AG10803 (cell line): ENCODE measurements at places on chromosomes 1 and 21.
A peak's percentile ranks its signal among the peaks of the same experiment; 100 is the strongest.

- DNase-seq = no peak
Measured at GRCh38 chr1:37073854-37074379, 39.6 kb upstream of the GRIK3 start.

GRCh38 chr21:32163386-32163785 is 115.5 kb downstream of the MIS18A start:
- DNase-seq = no peak

DNA sequence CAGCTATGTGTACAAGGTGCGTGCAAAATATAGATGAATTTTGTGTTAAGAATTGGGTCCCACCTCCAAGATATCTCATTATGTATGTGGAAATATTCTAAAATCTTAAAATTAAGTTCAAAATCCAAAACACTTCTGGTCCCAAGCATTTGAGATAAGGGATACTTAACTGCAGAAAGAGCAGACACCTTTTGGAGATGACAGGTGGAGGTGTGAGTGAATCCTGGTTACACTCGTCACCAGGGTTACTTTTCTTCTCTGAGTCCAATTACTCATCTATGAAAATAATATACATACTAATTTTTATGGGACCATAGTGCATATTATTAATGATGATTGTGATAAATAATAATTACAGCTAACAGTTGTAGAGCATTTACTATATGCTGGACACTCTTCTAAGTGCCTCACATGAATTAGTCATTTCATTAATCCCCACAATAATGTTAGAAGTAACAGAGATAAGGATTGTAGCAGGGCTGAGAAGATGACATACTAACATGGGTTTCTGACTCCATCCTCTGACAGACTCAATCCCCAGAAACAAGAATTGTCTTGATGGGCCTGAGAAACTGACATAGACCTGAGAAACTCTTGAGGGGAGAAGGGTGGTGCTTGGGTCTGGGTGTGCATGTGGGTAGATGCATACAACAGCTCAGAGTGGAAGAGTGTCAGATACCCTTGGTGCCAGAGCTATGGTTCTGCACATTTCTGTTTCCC is 8.3 kb upstream of the FASLG start:
- no peak for DNase-seq

DNA sequence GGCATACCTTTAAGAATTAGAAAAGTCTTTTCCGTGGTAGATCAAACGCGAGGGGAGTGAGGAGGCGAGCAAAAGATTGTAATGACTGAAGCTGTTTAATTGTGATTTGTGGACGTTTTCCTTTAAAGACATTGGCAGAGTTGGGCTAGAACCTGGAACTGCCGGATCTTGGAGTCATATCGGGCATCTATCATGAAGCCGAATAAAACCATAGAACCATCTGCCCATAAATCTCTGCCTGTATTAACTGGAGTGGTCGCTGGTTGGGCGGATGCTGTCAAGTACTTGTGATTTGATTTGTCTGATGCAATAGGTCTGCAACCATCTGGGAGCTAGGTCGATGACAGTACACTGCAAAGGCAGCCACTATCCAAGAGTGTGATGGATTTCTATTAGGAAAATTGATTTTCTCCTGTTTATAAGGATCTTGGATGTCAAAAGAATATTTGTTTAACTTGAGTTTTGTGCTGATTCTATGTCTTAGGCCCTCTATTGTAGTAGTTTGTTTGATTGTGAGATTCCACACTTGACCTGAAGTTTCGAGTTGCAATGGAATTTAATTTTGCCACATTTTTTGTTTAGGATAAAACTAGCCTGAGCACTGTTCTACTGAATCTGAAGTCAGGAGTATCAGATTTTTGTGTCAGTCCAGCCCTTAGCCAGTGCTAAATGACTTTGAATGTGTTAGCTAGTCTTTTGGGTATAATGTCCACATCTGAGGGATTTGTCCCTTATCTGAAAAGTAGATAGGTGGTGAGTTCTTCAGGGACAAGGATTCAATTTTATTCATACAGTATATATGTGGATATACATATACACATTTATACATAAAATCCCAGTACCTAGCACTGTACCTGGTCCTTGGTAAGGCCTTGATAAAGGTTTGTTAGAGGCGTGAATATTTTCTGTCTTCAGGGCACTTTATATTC is 1.2 kb downstream of the SARS1 start:
- DNase-seq = peak; percentile 98

- no peak for DNase-seq
Measured at GRCh38 chr21:35134309-35134708, 85.2 kb upstream of the RUNX1 start.

DNA sequence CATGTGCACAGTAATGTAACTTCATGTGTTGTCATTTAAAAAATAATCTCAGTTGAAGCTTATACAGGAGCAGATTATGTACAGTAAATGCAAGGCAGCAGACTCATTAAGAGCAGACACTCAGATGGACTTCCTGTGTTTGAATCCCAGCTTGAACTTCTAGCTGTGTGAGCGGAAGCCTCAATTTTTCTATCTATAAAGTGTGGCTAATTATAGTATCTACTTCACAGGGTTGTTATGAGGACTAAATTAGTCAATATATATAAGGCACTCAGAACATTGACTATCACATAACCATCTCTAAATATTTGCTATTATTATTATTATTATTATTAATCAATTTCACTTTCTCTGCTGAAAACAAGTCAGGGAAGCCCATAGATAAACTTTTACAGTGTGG is 141.6 kb downstream of the ZP4 start:
- no peak for DNase-seq

- DNase-seq = no peak
Measured at GRCh38 chr1:236458996-236459395, 64.8 kb upstream of the LGALS8 start.

DNA sequence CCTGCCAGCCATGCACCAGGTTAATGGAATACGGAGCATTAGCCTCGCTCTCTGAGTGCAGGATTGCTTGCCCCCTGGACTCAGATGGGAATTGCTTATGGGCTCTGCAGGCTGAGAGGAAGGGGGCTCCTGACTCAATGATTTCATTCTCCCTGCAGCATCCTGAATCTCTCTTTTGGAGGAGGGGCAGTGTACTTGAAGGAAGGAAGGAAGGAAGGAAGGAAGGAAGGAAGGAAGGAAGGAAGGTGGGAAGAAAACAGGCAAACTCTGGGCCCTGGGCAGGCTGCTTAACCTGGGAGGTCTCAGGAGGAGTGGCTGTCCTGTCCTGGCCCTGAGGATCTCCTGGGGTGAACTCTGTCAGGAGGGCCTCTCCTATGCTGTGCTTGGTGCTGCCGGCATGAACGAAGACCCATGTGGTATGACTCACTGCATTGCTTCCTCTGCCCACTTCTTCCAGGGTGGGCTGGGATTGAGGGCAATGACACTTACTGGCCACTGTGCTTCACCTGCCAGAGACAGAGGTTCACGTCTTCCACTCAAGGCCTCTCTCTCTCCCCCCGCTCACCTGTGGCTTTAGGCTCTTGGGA is 257.1 kb upstream of the CSF3R start:
- DNase-seq = no peak

DNA sequence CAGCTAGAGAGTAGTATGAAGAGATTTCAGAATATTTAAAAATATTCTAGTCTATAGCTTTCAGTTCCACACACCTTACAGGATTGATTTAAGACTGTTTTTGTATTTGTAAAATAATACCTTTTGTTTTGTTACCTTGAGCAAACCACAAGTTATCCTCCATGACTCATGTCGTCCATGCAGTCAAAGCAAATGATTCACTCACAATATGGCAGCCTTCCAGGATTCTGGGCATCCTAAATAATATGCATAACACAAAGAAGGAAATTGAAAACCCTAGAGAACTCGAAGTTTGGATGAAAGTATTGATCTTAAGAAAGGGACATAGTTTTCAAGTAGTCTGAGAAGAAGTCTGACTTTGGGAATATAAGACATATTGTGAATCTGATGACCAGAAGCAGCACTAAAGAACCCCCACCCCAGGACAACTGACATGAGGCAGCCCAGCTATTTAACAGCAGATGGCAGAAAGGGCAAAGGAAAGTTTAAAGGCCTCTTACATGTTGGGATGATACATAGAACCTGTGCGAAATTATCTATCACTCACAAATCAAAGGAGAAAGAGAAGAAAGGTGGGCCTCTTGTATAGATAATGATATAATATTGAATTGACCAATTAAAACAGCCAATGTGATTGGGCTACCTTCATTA is 857.9 kb downstream of the BRINP3 start:
- DNase-seq = no peak

DNA sequence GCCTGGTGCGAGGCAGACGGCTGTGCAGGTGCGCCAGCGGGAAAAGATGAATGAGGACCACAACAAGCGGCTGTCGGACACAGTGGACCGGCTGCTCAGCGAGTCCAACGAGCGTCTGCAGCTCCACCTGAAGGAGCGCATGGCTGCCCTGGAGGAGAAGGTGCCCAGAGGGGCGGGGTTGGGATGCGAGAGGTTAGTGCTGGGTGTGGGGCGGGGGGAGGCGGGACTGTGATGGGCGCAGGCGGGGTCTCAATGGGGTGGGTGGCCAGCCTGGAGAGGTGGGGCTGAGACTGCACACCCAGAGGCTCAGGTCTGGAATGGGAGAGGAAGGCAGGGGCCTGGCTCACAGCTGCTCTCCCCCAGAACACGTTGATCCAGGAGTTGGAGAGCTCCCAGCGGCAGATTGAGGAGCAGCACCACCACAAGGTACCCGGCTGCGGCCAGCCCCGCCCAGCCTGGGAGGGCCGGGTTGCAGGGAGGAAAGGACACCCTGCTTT is 22.3 kb downstream of the PPFIA4 start:
- DNase-seq = no peak

DNA sequence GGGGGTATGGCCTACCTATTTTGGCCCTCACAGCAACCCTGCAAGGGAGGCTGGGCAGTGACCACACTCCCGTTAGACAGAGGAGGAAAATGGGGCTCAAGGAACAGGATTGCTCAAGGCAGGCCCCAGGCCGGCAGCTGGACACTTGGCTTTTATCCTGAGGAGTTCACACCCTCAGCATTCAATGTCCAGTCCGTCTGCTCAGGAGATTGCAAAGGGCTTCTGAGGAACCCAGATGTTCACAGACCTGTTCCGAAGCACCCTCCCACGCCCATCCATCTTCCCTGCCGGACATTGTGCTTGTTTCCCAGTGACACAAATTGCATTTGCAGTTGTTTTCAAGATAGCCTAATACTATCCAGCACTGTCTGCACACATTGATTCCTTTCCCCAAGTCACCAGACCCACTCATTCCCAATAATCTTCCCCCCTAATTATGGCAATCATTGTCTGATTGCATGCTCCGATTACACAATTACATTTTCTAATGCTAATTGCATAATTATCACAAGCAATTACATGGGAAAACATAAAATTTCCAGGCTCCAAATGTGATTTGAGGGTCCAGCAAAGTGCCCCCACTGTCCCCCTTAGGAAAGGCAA is 4.3 kb upstream of the UBL4B start:
- DNase-seq = no peak

GRCh38 chr21:29481081-29481480 is 182.4 kb downstream of the BACH1 start:
- DNase-seq = peak; percentile 35

- DNase-seq = no peak
Measured at GRCh38 chr1:6077919-6078318, 32.2 kb downstream of the KCNAB2 start.

GRCh38 chr1:185916861-185917260 is 182.7 kb downstream of the HMCN1 start:
- no peak for DNase-seq

DNA sequence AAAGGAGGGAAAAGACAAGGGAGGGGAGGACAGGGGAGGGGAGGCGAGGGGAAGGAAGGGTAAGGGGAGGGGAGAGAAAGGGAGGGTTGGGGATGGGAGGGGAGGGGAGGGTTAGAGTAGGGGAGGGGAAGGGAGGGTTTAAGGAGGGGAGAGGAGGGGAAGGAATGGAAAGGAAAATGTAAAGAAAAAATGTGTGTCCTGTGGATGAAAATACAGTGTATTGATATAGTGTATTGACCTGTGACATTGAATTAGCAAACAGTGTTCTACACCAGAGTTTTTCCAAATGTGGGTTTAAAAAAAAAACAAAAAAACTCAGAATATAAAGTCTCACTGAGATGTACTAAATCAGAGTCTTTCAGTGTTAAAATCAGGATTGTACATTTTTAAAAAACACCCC is 1279.8 kb upstream of the ADGRL2 start:
- DNase-seq = no peak

DNA sequence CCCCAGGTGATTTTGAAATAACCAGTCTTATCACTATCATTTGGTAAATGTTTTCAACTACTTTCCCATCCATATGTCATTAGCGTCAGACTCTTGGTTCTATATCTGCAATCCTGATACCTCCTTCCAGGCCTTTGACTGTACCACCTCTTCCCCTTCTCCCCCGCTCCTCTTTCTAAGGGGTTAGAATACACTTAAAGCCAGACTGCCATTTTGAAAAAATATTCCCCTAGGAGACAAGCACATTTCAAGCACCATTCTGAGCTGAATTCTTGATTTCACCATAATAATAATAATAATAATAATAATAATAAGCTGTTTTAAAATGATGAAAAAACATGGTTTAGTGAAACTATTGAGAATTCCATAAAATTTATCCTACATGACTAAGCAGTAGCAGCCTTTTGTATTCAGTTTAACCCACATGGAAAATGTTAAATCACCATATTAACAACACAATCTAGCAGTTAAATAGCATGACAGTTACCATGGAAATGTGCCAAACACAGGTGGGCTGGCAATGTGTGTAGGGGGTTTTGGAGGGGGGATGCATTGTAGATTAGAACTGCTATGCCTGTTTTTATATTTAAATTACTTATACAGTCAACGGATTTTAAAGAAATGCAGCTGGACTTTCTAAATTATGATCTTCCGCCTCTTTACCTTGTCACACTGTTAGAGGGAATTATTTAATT is 480.2 kb upstream of the DEPDC1 start:
- DNase-seq = no peak

- DNase-seq = no peak
Measured at GRCh38 chr1:20875198-20875973, 88.3 kb upstream of the HP1BP3 start.

DNA sequence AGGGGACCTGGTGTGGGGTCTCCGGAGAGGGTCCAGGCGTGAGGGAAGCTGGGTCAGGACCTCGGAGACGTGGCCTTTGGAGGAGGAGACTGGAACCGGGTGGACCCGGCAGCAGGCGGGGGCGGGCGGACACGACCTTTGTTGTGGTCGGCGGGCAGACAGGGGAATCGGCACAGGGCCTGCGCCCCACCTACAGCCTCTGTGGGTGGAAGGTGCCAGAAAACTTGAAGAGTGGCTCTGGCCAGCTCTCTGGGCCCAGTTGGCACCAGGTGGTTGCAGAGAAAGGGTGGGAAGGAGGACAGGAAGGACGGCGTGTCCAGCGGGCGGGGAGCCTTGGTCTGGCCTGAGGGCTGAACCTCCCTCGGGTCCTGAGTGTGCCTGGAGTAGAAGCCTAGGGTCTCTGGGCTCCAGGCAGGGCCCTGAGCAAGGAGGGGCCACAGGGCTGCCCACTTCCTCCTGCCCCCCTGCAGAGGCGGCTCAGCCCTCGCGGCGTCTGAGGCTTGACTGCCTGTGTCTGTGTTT is 7.7 kb upstream of the TTLL10 start:
- no peak for DNase-seq

DNA sequence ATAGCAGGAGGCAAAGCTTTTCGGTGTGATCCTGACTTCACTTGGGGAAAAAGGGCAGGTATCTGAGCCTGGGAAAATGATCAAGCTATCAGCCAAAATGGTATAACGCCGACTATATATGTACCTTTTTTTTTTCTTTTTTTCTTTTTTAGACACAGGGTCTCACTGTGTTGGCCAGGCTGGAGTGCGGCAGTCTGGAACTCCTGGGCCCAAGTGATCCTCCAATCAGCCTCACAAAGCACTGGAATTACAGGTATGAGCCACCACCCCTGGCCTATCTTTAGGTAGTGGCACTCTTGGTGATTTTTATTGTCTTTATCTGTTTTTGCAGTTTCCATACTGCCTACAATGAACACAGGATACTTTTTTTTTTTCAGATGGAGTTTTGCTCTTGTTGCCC is 1.3 kb upstream of the ICMT start:
- no peak for DNase-seq
